ENCODE measurements at places on chromosomes 16 and 17.

DNA sequence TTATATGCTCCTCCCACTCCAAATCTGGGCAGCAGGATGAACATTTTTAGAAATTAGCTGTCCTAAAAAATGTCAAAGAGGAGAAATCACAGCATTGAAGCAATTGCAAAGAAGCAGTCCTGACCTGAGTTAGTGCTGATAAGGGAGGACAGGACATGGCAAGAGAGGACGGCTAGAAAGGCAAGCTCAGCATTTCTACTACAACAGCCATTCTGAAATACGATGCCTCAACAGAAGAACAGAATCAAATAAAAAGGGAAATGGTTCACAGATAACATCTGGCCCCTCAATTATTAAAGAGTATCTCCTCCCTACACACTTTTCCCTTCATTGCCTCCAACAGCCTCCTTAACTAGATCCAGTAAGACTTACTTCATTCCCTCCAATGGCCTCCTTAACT is 18.3 kb downstream of the VPS53 start:
- DNase-seq = no peak

GRCh38 chr16:85901773-85902365 is 2.9 kb downstream of the IRF8 start:
- DNase-seq = no peak

- no peak for DNase-seq
These were observed 147.6 kb upstream of the CES5A start for GRCh38 chr16:56022818-56023217.

- no peak for DNase-seq
These were observed 58.2 kb downstream of the MAF start for GRCh38 chr16:79542237-79542774.

DNA sequence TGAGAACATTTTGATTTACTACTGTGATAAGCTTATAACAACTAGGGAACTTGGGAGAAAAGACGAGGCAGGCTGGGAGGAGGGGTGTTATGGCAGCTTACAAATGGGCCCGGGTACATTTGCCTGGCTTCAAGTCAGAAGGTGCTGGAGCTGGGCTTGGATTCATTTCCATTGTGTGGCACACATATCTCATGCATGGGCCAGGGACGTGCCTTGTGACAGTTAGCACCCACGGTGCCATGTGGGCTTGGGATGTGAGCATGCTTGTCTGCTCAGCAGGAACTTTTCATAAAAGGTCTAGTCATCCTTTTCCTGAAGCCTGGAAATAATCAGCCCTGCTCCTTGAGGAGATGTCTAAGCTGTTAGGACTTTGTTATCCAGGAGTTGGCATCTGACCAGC is 572.2 kb downstream of the CDH13 start:
- no peak for DNase-seq

GRCh38 chr16:81810361-81810760 is 31.3 kb downstream of the PLCG2 start:
- no peak for DNase-seq

GRCh38 chr16:26102369-26102768 is 410.6 kb downstream of the HS3ST4 start:
- DNase-seq = no peak

- DNase-seq = no peak
These were observed 19.8 kb downstream of the FMNL1 start for GRCh38 chr17:45241328-45242028.

GRCh38 chr17:62687997-62688396 is 60.5 kb downstream of the MRC2 start:
- DNase-seq = peak; percentile 57

DNA sequence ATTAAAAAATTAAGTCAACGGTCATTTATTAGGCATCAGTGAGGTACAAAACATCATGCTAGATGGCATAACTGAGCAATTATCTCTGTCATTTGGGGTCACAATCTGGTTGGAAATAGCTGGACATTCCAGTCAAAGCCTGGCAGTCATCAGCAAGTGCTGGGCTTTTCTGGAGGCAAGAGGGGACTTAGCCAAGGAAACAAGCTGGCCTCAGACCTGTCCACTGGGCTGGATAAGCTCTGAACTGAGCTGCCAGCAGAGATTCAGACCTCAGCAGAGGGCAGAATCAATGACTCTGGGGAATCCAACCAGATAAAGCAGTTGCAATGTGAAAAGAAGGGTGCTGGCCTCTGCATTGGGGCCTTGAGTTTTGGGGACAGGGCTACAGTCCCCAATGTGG is 161.9 kb upstream of the NOL11 start:
- DNase-seq = no peak

DNA sequence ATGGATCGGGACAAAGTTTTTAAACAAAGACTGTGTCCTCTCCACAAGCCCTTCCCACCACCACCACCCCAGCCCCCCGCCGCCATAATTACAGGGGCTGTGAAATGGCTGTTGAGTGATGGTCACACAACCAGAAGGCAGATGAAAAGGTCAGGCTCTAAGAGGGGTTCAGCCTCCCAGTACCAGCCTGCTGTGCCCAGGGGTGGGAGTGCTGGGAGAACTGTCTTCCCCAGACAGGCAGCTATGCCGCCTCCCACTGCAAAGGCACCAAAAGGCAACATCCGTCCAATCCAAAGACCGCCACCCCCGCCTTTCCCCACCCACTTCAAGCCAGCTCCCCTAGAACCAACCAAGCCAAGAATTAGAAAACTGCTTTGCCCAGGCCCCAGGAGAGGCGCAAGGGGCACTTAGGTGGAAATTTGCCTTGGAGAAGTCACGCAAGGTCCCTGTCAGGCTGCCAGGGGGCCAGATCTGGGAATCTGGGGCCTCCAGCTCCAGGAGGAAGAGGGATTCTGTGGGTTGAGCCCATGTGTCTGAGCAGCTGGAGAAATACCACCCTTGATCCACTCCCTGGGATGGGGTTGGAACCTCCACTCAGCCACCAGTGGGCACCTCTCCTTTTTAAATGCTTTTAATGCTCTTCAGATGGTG is 14.4 kb downstream of the CARHSP1 start:
- DNase-seq = no peak

GRCh38 chr16:27503662-27504061 is 46.1 kb downstream of the GTF3C1 start:
- no peak for DNase-seq

DNA sequence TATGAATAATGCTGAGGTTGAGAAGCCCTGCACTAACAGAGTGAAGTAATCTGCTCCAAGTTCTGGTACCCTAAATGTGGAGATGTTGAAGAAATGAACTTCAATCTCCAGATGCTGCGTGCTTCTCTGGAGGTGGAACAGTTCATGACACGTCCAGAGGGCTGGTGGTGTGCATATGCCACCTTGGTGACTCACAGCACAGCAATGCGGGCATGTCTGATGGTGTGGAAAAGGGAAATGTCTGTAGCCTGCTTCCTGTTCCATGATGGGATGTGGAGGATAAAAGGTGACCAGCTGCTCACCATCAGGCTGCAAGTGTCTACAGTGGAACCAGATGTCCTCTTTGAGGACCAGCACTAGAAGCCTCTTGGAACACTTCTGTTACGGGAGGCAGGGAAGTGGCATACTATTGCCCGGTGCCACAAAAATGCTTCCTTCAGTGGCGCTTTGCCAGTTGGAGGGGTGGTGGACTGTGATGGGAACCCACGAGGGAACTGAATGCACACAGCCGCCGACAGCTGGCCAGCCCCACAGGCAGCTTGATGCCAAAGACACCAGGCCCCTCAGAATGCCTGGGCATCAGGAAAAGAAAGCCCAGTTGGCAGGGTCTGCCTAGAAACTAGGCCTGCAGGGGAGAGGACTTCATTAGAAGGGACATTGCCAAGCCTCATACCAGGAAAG is 19.9 kb downstream of the SNX11 start:
- no peak for DNase-seq

GRCh38 chr16:6232056-6232455 is 1100.6 kb upstream of the RBFOX1 start:
- DNase-seq = no peak

DNA sequence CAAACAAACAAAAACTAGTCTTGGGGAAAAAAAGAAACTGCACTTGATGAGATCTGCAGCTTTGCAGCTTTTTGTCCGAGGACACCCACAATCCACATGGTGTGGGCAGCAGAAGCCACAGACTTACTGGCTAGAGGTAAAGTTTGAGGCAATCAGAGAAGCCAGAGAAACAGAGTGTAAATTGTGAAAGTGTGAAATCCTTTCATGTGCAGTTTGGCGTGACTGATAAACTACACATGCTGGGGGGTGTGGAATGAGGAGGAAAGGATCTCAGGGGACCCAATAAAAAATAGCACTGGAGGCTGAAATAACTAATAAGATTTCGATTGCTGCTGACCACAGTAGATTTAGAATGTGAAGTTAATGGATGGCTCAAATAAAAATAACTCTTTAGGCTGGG is 42.4 kb upstream of the HOXB13 start:
- no peak for DNase-seq

Data from NCI-H1092 treated with DMSO at 0.1 percent for 48 hours (cell line).